Head of caudate nucleus (tissue), 42 donors: ENCODE measurements at places on chromosomes 5 and 9.
A peak's percentile ranks its signal among the peaks of the same experiment; 100 is the strongest.

DNA sequence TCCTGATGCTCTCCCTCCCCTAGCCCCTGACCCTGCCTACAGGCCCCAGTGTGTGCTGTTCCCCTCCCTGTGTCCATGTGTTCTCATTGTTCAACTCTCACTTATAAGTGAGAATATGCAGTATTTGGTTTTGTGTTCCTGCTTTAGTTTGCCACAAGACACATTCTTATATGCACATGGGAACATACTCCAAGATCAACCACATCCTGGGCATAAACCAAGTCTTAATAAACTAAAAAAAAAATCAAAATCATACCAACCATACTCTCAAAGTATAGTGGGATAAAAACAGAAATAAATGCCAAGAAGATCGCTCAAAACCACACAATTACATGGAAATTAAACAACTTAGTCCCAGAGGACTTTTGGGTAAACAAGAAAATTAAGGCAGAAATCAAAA, 11.2 kb upstream of the ZCCHC9 start:
- DNase-seq = no peak

DNA sequence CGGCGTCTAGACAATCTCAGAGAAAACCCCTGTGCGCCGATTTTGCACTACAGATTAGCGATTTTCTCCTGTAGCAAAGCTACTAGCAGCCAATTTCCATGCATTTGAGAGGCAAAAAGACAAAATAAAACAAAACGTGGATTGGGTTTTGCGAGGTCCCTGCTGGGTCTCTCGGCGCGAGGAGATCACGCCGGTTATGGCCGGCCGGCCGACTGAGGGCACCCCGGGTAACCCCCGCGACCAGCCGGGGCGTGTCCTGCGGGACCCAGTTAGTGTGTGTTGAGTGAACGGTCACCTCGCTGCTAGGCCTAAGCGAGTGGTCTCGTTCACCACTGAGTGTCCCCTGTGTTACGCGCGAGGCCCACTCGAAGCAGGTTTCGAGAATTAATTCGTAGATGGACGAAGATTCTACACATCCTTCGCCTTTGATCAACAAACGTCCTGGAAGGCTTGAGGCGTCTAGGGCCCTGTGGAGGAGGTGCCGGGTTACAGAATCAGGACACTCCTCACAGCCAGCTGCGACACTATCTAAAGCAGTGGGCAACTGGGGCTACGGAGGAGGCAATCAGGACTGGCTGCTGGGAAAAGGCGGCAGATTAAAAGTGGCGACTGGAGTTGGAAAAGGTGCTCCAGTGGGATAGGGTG, 764 bp upstream of the VDAC1 start:
- DNase-seq = no peak

GRCh38 chr9:18208166-18209059, 265.5 kb upstream of the ADAMTSL1 start:
- peak; percentile 48 for DNase-seq

- DNase-seq = no peak
These were observed 32.7 kb downstream of the SMC5 start for GRCh38 chr9:70291446-70291845.

- DNase-seq = peak; percentile 82
These were observed 3.9 kb downstream of the STC2 start for GRCh38 chr5:173324115-173325001.

- DNase-seq = no peak
These were observed 166.2 kb upstream of the PPP2R2B start for GRCh38 chr5:147044572-147045273.

- DNase-seq = no peak
These were observed 403.5 kb upstream of the IRX4 start for GRCh38 chr5:2286250-2286649.

DNA sequence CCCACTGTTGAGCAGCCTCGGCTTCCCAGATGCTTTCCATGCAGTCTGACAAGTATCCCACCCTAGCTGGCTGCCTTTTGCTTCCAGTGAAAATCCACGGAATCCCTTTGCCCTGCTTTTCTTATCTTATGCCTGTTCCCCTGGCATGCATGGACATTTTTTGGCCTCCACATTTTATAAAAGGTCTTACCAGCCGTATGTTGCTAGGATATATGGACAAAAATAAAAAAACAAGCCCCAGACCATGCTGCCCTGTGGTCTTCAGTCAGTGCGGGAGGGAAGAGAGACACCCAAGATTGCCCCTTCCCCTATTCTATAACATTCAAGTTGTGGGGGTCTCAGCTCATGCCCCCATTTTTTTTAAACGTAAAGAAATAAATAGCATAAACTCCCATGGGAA, 129.6 kb downstream of the COL23A1 start:
- DNase-seq = no peak

- DNase-seq = peak; percentile 22
These were observed 1.3 kb upstream of the GARNL3 start for GRCh38 chr9:127263237-127263636.

DNA sequence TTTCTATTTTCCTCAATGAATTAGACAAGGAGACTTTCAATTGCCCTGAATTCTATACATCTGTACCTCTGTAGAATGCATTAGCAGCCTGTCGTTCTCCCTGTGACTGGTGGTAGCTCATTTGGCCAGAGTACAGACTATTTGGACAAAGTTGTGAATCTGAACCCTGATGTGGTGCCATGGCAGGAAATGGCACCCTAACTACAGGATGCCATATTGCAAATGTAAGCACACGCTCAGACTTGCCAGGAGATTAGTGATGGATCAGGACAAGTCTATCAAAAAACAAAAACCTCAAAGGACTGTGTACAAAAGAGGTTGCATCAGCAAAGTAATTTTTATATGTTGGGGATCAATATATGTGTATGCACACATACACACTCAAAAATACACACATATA, 58.3 kb downstream of the SVEP1 start:
- no peak for DNase-seq

- DNase-seq = peak; percentile 91
These were observed at the start of gene FBXL7 for GRCh38 chr5:15499528-15500324. Gene FBXL7 (plus strand): TSS chr5:15500180.

- no peak for DNase-seq
These were observed 4.3 kb downstream of the BBLN start for GRCh38 chr9:128164307-128164885.

- no peak for DNase-seq
These were observed 611.1 kb downstream of the ACTL7B start for GRCh38 chr9:108244686-108245085.

GRCh38 chr9:33446946-33447798, at the start of gene AQP3:
Gene AQP3 (minus strand): TSS chr9:33447593. CDS start chr9:33447530, 63 bp downstream.
- peak; percentile 46 for DNase-seq

DNA sequence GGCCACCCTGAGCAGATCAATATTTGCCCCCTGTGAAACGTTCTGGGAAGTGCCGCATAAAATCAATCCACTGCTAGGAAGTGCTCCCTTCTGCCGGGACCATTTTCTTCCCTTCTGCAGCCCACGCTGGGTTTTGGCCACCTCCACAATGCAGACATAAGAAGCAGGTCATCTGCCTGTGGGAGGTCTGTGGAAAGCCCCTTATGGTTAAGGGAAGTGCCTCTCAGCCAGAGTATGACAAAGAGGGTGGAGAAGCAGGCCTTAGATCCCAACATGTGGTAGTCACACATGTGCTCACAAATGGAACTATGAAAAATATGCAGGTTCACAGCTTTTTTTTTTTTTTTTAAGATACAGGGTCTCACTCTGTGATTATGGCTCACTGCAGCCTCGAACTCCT, 82.8 kb downstream of the SLC1A3 start:
- no peak for DNase-seq

GRCh38 chr5:67165526-67166459, 30.8 kb downstream of the CD180 start:
- DNase-seq = peak; percentile 75

GRCh38 chr5:112551419-112552032, 132.4 kb upstream of the EPB41L4A start:
- no peak for DNase-seq

DNA sequence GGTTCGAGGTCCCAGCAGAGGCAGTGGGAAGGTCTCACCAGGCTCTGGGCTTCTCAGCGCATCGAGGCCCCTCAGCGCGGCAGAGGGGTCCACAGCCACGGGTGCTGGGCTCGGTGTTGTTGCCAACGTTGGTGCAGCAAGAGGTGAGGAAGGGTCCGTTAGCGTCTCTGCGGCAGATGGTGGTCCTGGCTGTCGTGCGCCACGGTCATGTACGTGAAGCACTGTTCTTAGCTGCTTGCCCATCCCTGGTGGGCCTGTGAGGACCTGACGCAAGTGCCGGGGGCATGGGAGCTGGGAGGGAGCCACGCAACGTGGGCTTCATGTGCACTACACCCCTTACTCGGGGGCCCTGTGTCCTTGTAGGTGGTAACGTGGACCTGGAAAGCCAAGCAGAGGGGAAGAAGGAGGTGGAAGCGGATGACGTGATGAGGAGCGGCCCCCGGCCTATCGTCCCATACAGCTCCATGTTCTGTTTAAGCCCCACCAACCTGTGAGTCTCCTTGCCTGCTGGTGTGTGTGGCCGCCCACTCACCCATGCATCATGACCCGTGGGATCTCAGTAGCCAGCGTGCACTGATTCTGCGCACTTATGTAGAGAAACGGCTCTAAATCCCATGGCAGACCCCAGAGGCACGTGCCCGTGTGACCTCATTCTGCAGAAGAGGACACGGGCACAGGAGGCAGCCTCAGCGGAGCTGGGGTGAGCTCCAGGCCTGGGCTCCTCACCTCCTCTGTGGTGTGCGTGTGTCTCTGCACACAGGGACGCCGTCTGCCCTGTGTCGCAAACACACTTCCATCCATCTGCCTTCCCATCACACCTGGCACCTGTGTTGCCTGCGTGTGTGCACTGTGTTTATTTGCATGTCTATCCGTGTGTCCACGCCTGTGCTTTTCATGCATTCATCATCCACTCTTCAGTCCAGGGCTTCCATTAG, 166.1 kb downstream of the CACNA1B start:
- DNase-seq = no peak

DNA sequence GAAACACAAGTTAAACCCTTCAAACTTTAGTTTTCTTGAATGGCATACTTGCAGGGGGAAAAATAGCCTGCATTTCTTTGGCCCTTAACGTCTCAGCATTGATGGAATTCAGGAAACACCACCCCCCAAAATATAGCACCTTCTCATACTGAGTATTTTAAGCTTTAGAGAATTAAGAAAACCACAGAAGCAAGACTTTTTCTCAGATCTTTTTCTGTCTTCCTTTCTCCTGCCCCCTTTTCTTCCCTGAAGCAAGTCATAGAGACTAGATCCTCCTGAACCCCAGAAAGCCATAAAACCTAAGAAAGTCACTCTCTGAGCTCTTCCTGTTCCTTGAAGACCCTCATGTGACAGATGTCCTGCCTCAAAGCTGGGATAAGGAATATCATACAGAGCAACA, 1069.9 kb downstream of the EFNA5 start:
- no peak for DNase-seq
